ENCODE measurements at places on chromosomes 3 and 15. TPM values are rescaled to one million over a fixed set of nuclear protein-coding genes. Genes with fewer than 3 reads are reported as not detected.

The ZNF609 gene
- total RNA-seq: 15.3 TPM

The HRG gene
- total RNA-seq: not detected

The FBXO40 gene
- total RNA-seq: not detected

The GOLGA6L7 gene
- total RNA-seq: not detected

The ZBED2 gene
- under 0.01 TPM for total RNA-seq

The GOLGA8M gene
- total RNA-seq: 1.2 TPM

The TGM4 gene
- not detected for total RNA-seq

The BUB1B gene
- 4.6 TPM for total RNA-seq

The FMN1 gene
- 0.11 TPM for total RNA-seq

The VIPR1 gene
- 0.09 TPM for total RNA-seq

The STAG1 gene
- total RNA-seq: 34.7 TPM

The WDR49 gene
- total RNA-seq: 0.17 TPM

The SLC6A20 gene
- total RNA-seq: not detected

The SKOR1 gene
- total RNA-seq: 0.11 TPM

The HTR3E gene
- not detected for total RNA-seq

The C3orf85 gene
- total RNA-seq: not detected

The IGSF10 gene
- total RNA-seq: not detected

The PCNP gene
- 82.8 TPM for total RNA-seq

The NEK11 gene
- total RNA-seq: 3.6 TPM

Measured in dermis lymphatic vessel endothelial cell (primary cell).